Placental pericyte (primary cell): ENCODE measurements at places on chromosomes 4 and X. TPM values are rescaled to one million over a fixed set of nuclear protein-coding genes. Genes with fewer than 3 reads are reported as not detected.

Gene STS
- total RNA-seq: 3.3 and 4.3 TPM in 2 replicates

Gene CNGA1
- total RNA-seq: 0.29 TPM in 1 of 2 replicates, not detected in the other

Gene TMEM185A
- total RNA-seq: 14.6 and 16.2 TPM in 2 replicates

Gene FAM184B
- under 0.01 TPM in 1 of 2 replicates, not detected in the other for total RNA-seq

Gene TEX13B
- not detected in 2 replicates for total RNA-seq

Gene FGD1
- 8.3 and 15.7 TPM in 2 replicates for total RNA-seq

Gene ETNPPL
- total RNA-seq: not detected in 2 replicates
